Activated T-helper 1 cell treated with Interleukin-2 at 50 U/mL for 16 hours (primary cell): ENCODE measurements at places on chromosomes 6 and 20.

DNA sequence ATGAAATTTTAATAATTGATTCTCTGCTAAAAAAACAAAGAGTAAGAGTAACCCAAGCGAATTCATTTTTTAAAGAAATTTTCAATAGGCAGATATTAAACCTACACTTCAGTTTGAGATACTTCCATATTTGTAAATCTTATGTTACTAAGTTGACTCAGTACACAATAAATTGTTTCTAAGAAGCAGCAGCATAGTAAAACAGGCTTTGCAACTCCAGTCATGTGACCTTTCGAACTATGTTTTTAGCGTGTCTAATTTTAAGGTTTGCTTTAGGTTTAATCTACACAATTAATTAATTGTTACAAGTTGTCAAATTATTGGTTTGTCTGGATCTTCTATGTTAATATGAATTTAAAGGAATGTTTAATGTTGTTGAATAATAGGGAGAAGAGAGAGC lies 708.9 kb upstream of the CITED2 start:
- DNase-seq, result no peak

DNA sequence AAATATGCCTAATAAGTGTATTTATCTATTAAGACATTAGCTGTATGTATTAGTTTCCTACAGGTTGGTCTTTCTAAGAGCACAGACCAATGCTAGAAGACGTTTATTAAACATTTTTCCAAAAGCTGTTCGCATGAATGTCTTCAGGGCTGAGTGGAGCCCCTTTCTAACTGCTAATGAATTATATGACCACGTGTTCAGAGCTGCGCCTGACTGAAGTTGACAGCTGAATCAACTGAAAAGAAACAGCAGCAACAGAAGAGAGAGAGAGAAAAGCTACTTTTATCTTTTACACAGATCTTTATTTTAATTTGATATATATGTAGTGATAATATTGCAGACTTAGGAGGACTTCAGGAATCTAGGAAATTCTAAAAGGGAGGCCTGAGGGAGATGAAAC lies 75.2 kb upstream of the ARID1B start:
- DNase-seq, result no peak

DNA sequence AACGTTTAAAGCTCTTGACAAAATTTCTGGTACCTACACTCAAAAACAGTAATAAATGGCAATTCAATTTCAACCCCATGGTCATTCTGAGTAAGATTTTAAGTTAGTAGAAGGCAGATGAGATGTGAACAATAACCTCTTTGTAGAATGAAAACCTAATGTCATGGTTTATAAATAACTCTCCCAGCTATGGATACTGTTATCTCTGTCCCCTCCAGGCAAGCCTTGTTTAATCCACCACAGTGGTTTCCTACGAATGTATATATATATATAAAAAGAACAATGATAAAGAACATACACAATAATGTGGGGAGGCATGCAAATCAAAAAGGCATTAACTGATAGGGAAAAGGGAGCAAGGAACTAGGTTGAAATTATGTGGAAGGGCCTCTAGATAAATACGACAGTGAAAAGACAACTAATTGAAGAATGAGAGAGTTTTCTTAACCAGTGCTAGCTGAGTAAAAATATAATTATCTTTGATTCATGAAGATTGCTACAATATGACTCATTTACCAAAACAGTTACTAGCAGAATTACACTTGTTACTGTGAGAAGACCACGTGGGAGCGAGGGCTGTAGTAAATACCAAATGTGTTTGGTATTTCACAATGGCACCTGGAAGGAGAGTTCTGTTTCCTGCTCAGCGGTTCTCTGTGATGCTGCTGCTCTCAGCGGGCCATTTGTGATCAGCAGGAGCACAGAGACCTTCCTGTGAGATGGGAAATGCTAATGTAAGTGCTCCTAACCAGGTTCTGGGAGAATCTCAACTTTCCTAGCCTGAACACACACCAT lies 173.7 kb downstream of the MBOAT1 start:
- DNase-seq, result no peak

- no peak for DNase-seq
Measured at GRCh38 chr6:70151616-70152015, 151.3 kb downstream of the COL9A1 start.

- DNase-seq, result no peak
Measured at GRCh38 chr6:6665555-6666243, 77.2 kb downstream of the LY86 start.

DNA sequence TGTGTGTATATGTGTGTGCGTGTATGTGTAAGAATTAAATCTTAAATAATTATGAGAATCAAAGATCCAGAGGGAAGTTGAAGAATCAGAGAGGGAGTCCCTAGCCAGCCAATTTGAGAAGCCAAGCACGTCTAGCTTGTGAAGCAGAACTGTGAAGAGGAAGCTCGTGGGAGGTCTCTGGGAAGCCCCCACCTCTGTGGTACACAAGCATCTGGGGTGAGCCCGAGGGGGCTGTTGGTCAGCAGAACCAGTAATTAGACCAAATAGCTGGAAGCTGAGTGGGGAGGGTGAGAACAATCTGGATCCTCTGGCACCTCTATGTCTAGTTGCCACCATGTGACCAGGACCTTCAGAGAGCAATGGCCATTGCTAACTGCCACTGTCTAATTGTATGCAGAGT lies 310.0 kb upstream of the PRND start:
- DNase-seq, result no peak

- DNase-seq, result no peak
Measured at GRCh38 chr6:138864343-138864890, 68.5 kb downstream of the ECT2L start.

- no peak for DNase-seq
Measured at GRCh38 chr6:134352786-134353480, 35.0 kb upstream of the SGK1 start.

DNA sequence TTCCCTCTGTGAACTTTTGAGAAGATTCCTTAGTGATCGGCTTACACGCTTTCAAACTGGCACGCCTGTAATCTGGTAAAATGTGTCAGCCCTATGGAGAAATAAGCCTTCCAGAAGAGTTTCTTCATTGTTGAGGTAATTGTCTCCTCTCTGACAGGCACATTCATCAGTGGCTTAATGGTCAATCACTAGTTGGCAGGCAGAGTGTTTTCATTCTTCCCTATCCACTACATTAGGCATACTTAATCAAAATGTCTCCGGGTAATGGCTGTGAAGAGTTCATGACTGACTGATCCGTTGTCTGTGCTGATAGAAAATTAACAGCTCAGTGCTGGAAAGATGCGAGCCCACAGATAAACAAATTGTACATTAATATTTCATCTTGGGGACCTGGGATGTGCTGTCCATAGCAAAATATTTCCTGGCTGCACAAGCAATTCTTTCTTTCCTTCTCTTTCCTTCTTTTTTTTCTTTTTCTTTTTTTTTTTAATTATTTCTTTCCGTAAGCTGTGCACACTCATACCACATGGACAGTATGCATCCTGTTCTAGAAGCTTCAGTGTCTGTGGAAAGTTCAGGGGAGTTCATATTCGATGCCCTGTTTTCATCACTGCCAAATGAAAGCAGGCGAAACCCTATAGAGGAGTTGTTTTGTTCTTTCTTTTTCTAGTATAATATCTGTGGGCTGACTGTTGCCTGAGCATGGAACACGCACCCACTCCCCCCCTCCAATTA lies 31.4 kb downstream of the TSHZ2 start:
- no peak for DNase-seq
